ENCODE measurements at places on chromosomes 16 and 17. TPM values are rescaled to one million over a fixed set of nuclear protein-coding genes. Genes with fewer than 3 reads are reported as not detected.

- no peaks in the 10 kb centered on the region for H3K4me1 ChIP-seq
- H3K27ac ChIP-seq: no peak overlapping the region
- H3K36me3 ChIP-seq: no peaks in the 10 kb centered on the region
- no peak overlapping the region for H3K4me3 ChIP-seq
- H3K27me3 ChIP-seq: peaks cover 12% of the 10 kb centered on the region
- peak; percentile 78 for DNase-seq
Observed at GRCh38 chr17:34199932-34200534, 55.1 kb upstream of the CCL2 start.

- no peak overlapping the region for H3K4me3 ChIP-seq
- no peak for DNase-seq
- no peaks in the 10 kb centered on the region for H3K36me3 ChIP-seq
- no peak overlapping the region for H3K27ac ChIP-seq
Observed at GRCh38 chr16:11326084-11326736, 19.0 kb upstream of the RMI2 start.

- peaks cover 4% of the 10 kb centered on the region for H3K4me1 ChIP-seq
- H3K27me3 ChIP-seq: no peaks in the 10 kb centered on the region
- H3K36me3 ChIP-seq: peaks cover 53% of the 10 kb centered on the region
- DNase-seq: no peak
- no peak overlapping the region for H3K27ac ChIP-seq
Observed at GRCh38 chr17:17798010-17798556, 38.7 kb downstream of the SREBF1 start.

Gene IL32
- total RNA-seq: 22.0 TPM

DNA sequence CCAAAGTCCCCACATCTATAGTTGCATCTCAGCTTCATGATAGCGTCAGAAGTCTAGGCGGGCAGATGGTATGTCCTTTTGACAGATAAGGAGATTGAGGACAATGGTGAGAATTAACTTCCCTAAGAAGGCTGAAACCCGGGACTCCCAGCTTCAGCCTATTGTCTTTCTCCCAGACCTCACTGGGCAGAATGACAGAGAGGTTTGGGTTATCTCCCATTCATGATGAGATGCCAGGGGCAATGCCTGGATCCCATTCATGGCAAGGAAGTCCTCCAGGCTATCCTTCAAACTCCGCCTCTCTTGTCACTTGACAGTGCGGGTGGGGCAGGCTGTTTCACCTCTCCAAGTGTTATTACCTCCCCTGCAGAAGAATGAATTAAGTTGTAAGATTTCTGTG lies 100.3 kb downstream of the IRX5 start:
- H3K36me3 ChIP-seq: no peaks in the 10 kb centered on the region
- H3K4me3 ChIP-seq: no peak overlapping the region
- peak; percentile 20 for DNase-seq
- H3K27me3 ChIP-seq: peaks cover 2% of the 10 kb centered on the region
- H3K27ac ChIP-seq: no peak overlapping the region
- H3K4me1 ChIP-seq: no peaks in the 10 kb centered on the region

GRCh38 chr16:65697521-65697920 lies 575.7 kb upstream of the CDH11 start:
- no peaks in the 10 kb centered on the region for H3K4me1 ChIP-seq
- no peaks in the 10 kb centered on the region for H3K27me3 ChIP-seq

DNA sequence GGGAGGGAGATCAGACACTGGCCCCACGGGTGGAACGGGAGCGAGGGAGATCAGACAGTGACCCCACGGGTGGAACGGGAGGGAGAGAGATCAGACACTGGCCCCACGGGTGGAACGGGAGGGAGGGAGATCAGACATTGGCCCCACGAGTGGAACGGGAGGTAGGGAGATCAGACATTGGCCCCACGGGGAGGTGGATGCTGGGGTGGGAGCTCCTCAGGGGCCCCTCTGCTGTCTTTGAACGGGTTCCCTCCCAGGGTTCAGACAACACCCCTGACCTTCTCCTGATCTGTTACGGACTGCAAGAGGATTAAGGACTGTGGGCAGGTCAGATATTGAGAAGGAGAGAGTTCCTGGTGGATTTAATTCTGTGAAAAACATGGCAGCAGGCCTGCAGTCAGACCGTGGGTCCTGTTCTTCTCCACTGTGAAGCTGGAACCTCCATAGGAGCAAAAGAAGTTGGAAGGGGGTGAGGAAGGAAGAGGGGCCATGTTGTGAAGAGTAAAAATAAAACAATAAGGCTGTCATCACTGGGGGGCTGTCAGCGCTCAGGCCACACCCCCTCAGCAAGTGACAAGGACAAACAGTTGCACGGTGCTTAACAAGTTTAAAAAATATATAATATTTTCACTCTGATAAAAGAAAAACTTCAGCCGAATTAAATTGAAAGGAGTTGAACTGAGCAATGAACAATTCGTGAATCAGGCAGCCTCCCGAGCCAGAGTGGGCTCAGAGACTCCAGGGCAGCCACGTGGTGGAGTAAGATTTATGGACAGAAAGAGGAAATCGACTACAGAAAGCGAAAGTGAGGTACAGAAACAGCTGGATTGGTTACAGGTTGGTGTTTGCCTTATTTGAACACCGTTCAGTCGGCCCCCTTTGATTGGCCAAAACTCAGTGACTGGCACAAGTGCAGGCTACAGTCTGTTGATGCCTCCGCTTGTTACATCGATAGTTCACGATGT lies 348.7 kb upstream of the TNRC6C start:
- no peaks in the 10 kb centered on the region for H3K27me3 ChIP-seq
- no peak overlapping the region for H3K4me3 ChIP-seq
- no peaks in the 10 kb centered on the region for H3K36me3 ChIP-seq

DNA sequence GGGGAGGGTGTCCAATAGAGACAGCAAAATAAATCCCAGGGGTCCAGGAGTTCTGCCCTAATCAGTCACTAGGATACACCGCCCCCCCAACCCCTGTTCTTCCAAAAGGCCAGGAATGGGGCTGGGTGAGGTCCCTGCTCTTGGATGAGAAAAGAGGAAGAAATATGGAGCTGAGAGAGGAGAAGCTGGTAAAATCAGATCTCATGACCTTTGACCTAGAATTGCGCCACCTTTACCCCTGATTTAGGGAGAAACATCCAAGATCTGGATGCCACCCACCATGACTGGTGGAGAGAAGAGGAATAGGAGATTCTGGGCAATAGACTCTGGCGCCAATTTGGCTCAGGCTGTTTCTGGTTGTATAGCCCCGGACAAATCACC lies 707 bp upstream of the CACNB1 start:
- H3K4me1 ChIP-seq: peaks cover 37% of the 10 kb centered on the region
- no peaks in the 10 kb centered on the region for H3K36me3 ChIP-seq
- no peaks in the 10 kb centered on the region for H3K27me3 ChIP-seq
- no peak overlapping the region for H3K4me3 ChIP-seq
- DNase-seq: no peak

- DNase-seq: no peak
- H3K4me3 ChIP-seq: peak within 1 kb of the TSS; percentile 53
- peaks cover 38% of the 10 kb centered on the region for H3K27me3 ChIP-seq
- no peaks in the 10 kb centered on the region for H3K36me3 ChIP-seq
Observed at GRCh38 chr16:23182679-23183542, at the start of gene SCNN1G. Gene SCNN1G (plus strand): TSS chr16:23182745. CDS start chr16:23186272, 3,527 bp downstream.

Gene BRD7
- 117 TPM for total RNA-seq

- peak; percentile 63 for DNase-seq
- no peak overlapping the region for H3K4me3 ChIP-seq
- no peaks in the 10 kb centered on the region for H3K36me3 ChIP-seq
- no peak overlapping the region for H3K27ac ChIP-seq
- H3K27me3 ChIP-seq: peaks cover 7% of the 10 kb centered on the region
Observed at GRCh38 chr17:49434821-49435670, 20.4 kb upstream of the PHB1 start.

Gene FBXO39
- total RNA-seq: not detected

- H3K27me3 ChIP-seq: peaks cover 8% of the 10 kb centered on the region
- H3K4me1 ChIP-seq: peaks cover 22% of the 10 kb centered on the region
Observed at GRCh38 chr16:69107316-69107962, 2.0 kb downstream of the HAS3 start.

- no peaks in the 10 kb centered on the region for H3K36me3 ChIP-seq
- no peak overlapping the region for H3K27ac ChIP-seq
- H3K4me1 ChIP-seq: no peaks in the 10 kb centered on the region
- no peaks in the 10 kb centered on the region for H3K27me3 ChIP-seq
Observed at GRCh38 chr17:15742921-15743320, 10.8 kb downstream of the TBC1D26 start.

Gene GSDMA
- total RNA-seq: not detected

Gene SYT17
- total RNA-seq: 1.3 TPM

Gene PTX4
- 0.65 TPM for total RNA-seq

DNA sequence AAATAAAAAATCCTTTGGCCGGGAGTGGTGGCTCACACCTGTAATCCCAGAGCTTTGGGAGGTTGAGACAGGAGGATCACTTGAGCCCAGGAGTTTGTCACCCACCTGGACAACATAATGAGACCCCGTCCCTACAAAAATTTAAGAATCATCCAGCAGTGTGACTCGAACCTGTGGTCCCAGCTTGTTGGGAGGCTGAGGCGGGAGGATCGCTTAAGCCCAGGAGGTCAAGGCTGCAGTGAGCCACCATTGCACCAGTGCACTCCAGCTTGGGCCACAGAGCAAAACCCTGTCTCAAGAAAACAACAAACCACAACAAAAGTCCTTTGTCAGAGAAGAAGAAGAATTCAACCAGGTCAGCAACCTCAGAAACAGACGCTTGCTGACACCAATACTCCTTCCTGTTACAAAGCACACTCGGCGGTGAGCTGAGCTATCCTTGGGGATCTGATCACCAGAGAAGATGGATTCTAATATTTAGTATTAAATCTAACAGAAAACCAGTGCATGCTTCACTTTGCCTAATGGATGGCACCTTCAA lies 12.9 kb upstream of the PVALEF start:
- no peaks in the 10 kb centered on the region for H3K36me3 ChIP-seq
- DNase-seq: no peak
- no peak overlapping the region for H3K4me3 ChIP-seq

Gene MC1R
- total RNA-seq: 6.6 TPM

Gene PLK1
- 3.9 TPM for total RNA-seq

GRCh38 chr16:6946802-6947201 lies 385.8 kb upstream of the RBFOX1 start:
- no peak overlapping the region for H3K4me3 ChIP-seq
- H3K27me3 ChIP-seq: no peaks in the 10 kb centered on the region
- H3K36me3 ChIP-seq: no peaks in the 10 kb centered on the region
- no peaks in the 10 kb centered on the region for H3K4me1 ChIP-seq
- no peak overlapping the region for H3K27ac ChIP-seq
- DNase-seq: no peak

Measured in adrenal gland (tissue), 19 donors.